ENCODE measurements at places on chromosomes 12 and 14.

DNA sequence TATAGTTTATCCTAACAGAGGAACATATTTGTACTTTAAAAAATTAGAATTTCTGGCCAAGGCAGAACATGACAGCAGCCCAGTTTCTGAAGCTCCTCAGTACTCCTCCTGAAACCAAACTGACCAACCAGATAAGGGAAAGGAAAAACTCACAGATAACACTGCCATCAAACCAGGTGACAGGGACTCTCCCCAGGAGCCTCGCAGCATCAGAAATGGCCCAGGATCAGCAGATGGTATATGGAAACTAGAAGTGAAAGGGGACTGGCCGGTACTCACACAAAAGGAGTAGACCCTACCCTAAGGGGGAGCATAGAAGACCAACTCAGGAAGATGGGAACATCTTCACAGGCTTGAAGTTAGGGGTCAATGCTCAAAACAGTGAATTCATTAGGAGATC is 22.0 kb downstream of the GALC start:
- no peak for DNase-seq

- DNase-seq: no peak
These were observed 325.1 kb downstream of the DAD1 start for GRCh38 chr14:22263961-22264360.

DNA sequence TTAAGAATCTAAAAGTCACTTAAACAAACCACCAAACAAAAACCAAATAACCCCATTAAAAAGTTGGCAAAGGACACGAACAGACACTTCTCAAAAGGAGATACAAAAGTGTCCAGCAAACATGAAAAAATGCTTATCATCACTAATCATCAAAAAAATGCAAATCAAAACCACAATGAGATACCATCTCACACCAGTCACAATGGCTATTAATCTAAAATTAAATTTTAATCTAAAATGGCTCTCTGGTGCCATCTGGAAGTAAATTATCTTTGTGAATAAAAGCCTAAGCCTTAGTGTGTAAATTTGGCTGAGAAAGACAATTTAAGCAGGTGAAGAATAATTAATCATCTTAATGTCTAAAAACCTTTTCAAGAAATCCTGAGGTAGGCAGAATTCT is 204.5 kb upstream of the PPFIA2 start:
- no peak for DNase-seq

DNA sequence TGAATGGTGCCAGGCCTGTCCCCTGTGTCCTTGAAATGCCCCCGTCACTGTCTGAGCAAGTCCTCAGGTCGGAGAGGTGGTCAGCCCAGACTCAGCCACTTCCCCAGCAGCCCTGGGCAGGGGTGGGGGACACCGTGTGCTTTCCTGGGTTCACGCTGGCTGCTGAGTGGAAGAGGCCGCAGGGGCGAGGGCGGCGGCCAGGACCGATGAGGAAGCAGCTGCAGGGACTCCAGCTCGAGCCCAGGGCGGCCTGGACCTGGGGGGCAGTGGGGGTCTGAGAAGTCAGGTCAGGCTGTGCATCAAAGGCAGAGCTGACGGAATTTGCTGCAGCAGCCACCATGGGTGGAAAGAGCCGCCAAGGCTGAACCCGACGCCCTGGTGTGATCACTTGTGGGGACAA is 28.4 kb downstream of the NOC4L start:
- DNase-seq: no peak

- peak; percentile 65 for DNase-seq
These were observed 10.5 kb downstream of the NTF3 start for GRCh38 chr12:5442251-5443006.

DNA sequence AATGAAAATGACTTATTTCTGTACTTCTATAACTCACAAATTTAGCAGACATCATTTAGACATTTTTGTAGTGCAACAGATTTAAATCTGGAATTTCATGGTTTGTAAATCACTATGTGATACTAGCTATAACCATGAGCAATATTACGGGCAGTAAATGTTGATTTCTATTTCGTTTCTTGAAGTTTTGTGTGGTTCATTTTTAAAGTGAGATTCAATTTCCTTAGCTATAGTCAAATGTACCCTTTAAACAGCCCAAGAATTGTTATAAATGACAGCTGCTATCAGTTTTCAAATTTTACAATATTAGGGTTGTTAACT is 30.2 kb downstream of the NUDT4 start:
- no peak for DNase-seq

DNA sequence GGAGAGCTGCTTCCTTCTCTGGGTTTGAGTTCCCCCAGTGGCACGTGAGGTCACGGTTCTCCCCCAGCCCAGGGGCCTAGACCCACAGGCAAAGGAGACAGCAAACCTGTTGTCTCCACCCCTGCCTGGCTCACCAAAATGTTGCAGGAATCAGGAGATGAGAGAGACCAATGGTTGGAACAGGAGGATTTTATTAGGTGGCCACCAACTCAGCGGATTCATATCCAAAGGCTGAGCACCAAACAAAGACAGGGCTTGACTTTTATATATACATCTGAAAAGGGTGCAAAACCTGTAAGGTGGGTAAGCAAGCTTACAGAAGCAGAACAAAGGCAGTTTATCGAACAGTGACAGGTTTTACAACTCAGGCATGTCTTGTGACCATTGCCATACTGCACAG is 9.2 kb upstream of the ADAM21 start:
- DNase-seq: no peak

DNA sequence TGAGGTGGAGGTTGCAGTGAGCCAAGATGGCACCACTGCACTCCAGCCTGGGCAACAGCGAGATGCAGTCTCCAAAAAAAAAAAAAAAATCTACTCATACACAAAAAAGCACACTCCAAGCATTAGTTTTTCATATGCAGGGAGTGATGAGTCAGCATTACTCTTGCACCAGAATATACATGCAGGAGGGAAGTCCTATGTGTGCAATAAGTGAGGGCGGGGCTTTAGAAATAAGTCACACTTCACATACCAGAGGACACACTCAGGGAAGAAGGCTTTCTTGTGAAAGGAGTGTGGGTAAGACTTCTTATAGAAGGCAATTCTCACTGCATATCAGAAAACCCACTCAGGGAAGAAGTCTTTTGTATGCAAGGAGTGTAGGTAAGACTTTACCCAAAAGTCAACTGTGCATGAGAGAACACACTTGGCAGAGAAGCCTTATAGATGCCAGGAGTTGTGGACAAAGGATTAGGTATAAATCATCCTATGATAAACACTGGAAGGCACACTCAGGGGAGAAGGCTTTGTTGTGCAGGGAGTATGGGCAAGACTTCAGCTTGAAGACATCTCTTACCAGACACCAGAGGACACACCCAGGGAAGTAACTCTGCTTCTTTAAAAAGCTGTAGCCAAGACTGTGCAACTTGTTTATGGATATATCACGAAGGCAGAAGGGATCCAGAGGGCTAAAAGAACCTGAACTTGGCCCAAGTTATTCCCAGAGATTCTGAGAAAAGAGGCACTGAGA is 50.5 kb downstream of the ATF7 start:
- no peak for DNase-seq

- no peak for DNase-seq
These were observed 234.0 kb downstream of the ETNK1 start for GRCh38 chr12:22858849-22859570.

DNA sequence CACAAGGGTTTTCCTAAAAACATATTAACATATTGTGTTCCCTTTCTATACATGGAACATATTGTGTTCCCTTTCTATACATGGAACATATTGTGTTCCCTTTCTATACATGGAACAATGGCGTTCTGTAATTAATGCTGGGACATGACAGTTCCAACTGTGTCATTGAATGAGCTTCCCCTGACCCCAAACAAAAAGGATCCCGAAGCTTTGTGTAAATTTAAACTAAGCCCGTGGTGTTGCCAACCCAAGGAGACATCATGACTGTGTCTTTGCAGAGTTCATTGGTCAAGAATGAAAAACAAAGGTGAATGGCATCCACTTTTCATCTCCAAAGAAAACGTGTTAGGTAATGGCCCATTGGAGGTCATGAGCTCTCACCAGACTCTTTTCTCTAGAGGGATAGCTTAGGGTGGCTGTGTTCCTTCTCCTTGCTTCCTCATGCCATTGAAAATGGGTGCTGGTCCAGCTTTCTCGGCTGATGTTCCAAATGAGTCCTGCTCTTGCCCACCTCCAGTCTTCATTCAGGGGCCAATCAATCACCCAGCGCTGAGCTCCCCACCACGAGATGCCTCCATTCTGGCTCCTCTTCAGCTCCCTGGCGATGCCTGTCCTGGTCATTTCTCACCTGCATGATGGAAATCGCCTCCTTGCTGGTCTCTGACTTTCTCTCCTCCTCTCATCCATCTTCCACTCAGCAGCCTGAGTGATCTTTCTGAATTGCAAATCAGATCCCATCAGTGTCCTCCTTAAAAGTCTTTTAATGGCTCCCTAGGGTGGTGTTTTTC is 156.1 kb downstream of the VRK1 start:
- DNase-seq: no peak

DNA sequence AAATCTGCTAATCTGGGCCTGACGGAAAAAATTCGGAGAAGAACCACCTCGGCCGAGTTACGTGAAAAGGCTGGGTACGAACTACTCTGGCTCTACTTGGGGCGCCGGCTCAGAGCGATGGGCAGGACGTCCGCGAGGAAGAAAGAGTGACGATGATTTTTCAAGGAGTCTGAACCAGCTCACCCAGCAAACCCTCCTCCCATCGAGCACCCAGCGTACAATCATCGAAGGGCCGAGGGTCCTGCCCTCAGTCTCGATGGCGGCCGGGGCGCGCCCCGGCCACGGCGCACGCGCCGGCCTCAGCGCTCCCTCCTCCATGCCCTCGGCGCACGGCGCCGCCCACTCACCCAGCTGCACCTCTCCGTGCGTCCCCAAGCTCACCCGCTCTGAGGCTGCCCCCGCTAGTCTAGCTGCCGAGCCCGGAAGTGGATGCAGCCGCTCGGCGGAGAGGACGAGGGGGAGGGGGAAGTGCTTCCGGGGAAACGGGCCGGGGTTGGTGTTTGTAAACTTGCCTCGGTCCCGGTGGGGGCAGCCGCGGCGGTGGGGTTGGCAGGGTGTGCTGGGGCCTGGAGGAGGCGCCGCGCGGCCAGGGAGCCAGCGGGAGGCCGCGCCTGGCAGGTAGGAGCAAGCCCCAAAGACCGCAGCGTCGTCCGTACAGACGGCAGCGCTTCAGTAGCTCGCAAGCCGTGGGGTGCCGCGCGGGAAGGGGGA is at the start of the genes CSAD and ZNF740:
Gene CSAD, minus strand, starts transcription at position 706 of the 711 bp plus-strand sequence. CDS start 7,455 bp downstream, outside the sequence.
Gene ZNF740, plus strand, starts transcription at position 503 of the 711 bp plus-strand sequence. CDS start 1,262 bp downstream, outside the sequence.
- peak; percentile 98 for DNase-seq

GRCh38 chr12:104226672-104227071 is 11.1 kb downstream of the TXNRD1 start:
- DNase-seq: no peak

GRCh38 chr12:98352218-98352811 is 163.1 kb upstream of the TMPO start:
- no peak for DNase-seq

GRCh38 chr14:54354096-54354495 is 42.7 kb upstream of the CDKN3 start:
- DNase-seq: no peak

DNA sequence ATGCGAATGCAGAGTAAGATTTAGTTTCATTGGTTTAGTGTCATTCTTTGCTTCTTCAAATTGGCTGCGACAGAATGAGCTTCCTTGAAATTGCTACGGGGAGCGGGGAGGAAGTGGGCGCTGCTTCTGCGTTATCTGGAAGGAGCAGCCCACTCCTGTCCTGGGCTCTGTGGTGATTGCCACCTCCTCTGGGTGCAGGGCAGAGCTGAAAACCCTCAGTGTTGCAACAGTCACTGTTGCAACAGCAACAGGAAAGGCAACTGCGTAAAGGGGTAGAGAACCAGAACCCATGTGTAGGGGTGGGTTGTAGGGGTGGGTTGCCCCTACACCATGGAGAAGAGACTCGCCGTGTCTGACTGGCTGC is 57.7 kb downstream of the MAX start:
- no peak for DNase-seq

DNA sequence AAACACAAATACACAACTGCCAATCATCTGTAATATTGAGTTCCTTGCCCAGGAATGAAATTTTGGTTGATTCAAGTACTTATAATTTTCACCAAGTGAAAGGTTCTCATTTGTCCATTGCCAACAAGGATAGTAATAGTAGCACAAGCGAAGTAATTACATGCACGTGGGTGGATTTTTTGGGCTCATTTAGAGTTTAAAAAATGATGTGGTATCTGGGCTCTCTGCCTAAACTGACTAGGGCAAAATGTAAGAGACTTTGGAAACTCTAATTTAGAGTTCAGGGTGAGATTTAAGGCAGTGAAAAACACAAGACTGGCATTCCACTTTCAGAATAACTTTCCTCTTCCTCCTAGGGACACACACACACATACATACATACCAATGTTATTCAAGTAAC is 111.7 kb downstream of the MYRFL start:
- DNase-seq: no peak

GRCh38 chr14:95533391-95533821 is 1.4 kb upstream of the GLRX5 start:
- peak; percentile 63 for DNase-seq

- no peak for DNase-seq
These were observed 72.6 kb downstream of the EPS8 start for GRCh38 chr12:15716581-15716980.

DNA sequence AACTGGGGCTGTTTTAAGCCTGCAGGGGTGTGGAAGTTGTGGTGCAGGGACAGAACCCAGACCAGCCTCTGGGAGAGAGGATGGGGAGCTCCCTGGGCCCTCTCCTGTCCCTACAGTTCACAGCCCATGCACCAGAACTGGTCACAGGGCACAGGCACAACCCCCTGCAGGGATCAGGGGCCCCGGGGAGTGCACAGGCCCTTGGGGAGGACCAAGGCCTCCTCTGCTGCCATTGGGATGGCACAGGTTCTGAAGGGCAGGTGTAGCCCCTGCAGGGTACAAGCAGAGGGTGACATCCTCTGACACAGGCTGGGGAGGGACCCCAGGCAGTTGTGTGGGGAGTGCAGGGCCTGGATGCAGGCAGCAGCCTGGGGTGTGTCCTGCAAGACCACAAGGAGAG is 66.4 kb upstream of the SFSWAP start:
- no peak for DNase-seq

- no peak for DNase-seq
These were observed 115.0 kb downstream of the ZFP36L1 start for GRCh38 chr14:68677901-68678300.

- no peak for DNase-seq
These were observed 135.2 kb upstream of the PDE3A start for GRCh38 chr12:20232931-20233675.

- no peak for DNase-seq
These were observed 6.9 kb downstream of the MGAT4C start for GRCh38 chr12:86249276-86249675.

DNA sequence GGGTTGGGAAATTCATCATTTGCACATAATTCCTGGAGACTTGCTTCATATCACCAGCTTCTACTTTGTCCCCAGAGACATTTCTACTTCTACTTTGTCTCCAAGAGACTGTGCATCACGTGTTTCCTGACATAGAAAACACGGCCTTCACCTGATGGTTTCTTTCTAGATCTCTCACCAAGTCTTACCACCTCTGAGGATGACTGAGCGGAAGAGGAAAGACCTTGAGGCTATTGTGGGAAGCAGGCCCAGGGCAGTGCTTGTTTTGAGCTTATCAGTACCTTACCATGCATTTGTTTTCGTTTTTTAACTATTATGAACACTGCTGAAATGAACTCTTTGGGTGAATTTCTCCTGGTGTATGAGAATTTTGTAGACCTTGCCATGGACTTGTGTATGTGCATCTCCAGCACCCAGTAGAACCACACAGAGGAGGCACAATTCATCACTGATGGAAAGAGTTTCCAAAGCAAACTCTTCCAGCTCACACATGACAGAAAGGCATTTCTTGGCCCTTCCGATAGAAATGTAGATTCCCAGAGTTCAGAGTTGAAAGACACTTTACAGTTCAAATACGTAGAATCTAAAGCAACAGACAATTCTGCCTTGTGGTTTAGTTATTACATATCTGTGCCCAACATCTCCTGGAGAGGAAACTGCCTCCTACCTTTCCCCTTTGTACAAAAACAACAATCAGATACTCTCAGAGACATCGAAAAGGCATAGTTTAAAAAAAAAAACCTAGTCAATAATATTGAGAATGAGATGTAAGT is 434.7 kb downstream of the FUT8 start:
- no peak for DNase-seq

All from NCI-H2081 (cell line).